Jurkat, Clone E6-1 (cell line): ENCODE measurements at places on chromosomes 12 and 14.
A peak's percentile ranks its signal among the peaks of the same experiment; 100 is the strongest.

DNA sequence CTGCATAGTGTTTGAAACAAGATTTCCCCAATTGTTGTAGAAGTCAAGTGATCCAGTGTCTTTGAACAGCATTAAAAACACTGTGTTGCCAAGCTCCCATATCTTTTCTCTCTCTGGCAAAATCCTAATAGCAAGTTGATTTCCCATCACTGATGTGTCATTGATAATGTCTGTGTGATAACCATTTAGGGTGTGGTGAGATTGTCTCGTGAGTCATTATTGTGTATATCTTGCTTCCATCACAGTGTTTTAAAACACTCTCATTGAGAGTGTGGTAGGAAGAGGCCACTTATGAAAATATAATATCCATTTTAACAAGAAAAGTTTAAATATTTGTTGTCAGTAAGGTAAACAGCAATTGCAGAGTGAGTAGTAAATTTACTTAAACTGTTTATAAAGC lies 74.7 kb downstream of the PRORP start:
- no peak for DNase-seq

DNA sequence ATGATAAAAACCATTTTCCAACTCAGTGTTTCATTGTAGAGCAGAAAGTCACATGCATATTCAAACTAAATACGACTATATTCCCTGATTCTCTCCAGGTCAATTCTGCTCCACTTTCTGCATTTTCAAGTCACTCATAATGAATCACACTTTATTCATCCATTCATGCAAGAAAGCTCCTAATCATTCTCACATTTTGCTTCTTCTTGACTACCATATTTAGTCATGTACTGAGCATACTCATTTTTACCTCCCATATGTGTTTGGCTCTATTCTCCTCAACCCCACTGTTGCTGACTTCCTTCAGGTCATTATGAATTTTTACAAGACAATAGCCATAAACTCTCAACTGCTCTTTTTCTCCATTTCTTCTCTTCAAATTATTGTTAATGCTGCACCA lies 43.4 kb upstream of the PIK3C2G start:
- no peak for DNase-seq

- no peak for DNase-seq
Observed at GRCh38 chr14:53011053-53011462, 60.2 kb upstream of the FERMT2 start.

DNA sequence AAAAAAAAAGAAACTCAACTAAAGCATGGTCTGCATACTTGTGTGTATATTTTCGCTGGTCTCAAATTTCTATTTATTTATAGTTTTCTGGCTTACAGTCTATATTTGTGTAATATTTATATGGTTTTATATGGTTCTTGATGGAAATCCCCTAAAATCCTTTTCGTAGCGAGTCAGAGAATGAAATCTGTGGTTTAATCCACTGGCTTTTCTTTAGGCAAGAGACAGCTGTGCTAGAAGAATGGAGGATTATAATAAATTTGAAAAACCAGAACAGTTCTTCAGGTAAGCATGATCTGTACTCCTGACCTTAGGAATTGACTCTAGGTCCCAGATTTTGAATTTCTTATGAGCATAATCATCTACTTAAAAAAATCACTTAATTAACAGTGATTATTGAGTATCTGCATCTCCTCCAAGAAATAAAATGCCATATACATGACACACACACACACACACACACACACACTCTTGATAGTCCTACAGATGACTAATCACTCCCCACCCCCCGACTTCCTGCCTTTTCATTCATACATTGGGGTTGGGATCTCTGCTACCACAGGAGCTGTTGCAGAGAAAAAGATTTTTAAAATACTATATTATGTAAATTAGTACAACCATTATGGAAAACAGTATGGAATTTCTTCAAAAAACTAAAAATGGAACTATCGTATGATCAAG lies 113.4 kb downstream of the CRADD start:
- DNase-seq: no peak

- DNase-seq: no peak
Observed at GRCh38 chr12:90943255-90943654, 11.7 kb downstream of the CCER1 start.

DNA sequence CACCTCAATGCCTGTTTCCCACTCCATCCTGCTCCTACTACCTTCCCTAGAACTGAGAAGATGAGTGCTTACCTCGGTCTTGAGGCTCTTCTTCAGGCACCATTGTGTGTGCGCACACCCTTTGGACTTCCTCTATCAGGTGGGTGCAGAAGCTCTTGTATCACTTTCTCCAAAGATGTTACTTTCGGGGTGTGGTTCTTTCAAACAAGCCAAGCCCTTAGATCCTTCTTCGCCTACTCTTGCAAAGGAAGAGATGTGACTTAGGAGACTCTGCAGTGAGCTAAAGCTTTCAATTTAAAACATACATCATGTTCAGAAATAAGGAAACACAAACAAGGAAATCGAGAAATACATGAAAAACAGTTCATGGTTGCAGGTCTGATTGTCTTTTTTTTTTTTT lies at the start of gene CLEC4C:
Gene CLEC4C (minus strand): TSS at position 130 of the 400 bp plus-strand sequence. CDS start 27 bp downstream, at position 103.
- no peak for DNase-seq

- DNase-seq: no peak
Observed at GRCh38 chr12:68497702-68498101, 113.0 kb upstream of the RAP1B start.

GRCh38 chr14:91173221-91173670 lies 59.4 kb downstream of the DGLUCY start:
- peak; percentile 71 for DNase-seq

DNA sequence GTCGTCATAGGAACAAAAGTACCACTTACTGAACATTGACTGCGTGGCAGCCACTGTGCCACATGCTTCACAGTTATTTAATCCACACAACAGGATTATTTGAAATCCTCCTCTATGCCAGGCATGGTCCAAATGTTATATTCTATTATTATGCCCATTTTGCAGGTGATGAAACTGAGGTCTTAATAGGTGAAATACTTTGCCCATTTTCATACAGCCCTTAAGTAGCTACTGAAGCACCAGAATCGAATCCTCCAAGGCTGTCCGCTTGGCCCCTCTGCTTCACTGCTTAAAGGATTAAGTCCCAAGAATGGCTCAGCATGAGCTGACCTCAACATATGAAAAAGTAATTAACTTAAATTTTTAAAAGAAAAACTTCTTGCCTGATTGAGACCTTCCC lies 212.8 kb downstream of the EGLN3 start:
- DNase-seq: no peak

- no peak for DNase-seq
Observed at GRCh38 chr12:13784504-13784903, 196.9 kb downstream of the GRIN2B start.

- DNase-seq: no peak
Observed at GRCh38 chr12:80040075-80040738, 59.1 kb upstream of the OTOGL start.

DNA sequence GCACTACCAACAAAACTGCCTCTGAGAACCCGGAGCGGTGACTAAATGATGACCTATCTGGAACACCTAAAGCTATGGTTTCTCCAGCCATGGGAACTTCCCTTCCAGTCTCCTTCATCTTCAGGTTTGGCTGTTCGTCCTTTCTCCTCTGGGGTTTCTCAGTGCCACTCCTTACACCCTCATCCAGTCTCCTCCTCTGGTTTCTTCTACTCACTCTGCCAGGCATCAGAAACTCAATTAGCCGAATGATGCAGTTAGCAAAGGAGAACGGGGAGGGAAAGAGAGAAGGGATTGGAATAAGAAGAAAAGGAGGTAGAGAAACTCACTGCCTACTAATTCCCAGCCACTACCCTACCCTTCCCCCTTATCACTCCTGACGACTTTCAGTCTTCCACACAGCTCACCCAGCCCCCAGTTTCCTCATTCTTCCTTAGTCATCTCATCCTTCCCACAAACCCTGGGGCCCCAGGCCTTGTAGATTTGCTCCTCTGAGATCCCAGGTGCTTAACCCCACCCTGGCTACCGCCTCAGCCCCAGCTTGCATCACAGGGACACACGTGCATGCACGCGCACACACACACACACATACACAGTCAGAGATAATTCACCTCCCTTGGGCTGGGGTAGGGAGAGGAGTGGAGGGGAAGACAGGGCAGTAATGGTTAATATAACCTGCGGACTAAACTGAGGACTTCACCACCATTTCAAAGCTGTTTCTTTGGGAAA lies 13.0 kb downstream of the FGD6 start:
- no peak for DNase-seq

- DNase-seq: no peak
Observed at GRCh38 chr14:105793836-105794235, 267.5 kb downstream of the TMEM121 start.

GRCh38 chr14:38442208-38442607 lies 186.3 kb upstream of the CLEC14A start:
- DNase-seq: peak; percentile 4

GRCh38 chr12:75378354-75378753 lies 12.5 kb upstream of the GLIPR1L2 start:
- no peak for DNase-seq

DNA sequence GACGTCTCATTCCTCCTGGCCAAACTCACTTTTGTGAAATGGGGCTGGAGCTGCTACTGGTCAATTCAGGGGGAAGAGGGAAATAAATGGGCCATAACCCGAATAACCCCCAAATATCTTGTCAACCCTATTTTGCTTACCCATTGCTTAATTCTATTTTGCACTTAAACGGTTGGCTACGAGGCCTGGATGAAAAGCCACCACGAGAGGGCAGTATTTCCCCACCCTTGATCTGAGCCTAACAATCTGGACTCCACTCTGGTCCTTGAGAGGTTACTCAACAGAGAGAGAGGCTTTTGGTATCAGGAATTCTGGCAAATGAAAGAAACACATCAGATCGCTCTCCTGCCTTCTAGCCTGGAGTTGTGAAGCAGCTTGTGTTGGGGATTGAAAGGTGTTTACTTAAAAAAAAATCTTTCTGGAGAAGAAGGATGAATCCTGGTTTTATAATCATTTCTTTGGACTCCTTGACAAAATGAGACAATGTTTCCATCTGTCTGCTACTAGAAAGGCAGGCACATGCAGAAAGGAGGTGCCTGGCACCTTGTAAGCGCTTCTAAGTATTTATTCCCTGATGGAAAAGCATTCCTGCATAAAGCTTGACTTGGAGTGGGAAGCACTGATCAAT lies 22.4 kb upstream of the FBXO21 start:
- peak; percentile 60 for DNase-seq

DNA sequence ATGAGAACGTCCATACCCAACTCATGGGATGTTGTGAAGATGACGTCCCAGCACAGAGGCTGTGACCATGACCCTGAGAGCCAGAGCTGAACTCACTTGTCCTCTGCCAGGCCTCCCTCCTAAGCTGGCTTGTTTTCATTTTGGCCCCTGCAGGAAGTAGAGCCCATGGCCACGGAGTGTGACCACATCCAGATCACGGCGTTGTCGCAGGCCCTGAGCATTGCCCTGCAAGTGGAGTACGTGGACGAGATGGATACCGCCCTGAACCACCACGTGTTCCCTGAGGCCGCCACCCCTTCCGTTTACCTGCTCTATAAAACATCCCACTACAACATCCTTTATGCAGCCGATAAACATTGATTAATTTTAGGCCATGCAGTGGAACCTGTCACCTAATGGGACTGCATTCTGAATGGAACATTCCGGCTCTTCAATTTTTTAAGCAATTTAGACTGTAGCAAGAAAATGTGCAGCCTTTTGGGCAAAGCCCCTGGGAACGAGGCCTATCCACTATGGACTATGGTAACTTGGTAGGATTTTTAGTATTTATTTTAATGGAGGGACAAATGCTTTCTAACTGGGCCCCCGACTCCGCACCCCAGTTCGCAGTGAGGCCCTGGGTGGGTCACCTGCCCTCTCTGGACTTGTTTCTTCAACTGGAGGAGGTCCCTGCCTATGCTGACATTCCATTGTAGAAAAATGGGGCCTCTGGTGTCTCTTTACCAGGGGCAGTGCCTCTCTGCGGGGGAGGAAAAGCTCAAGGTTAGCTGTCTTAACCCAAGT lies 19.6 kb downstream of the OTUB2 start:
- DNase-seq: no peak

DNA sequence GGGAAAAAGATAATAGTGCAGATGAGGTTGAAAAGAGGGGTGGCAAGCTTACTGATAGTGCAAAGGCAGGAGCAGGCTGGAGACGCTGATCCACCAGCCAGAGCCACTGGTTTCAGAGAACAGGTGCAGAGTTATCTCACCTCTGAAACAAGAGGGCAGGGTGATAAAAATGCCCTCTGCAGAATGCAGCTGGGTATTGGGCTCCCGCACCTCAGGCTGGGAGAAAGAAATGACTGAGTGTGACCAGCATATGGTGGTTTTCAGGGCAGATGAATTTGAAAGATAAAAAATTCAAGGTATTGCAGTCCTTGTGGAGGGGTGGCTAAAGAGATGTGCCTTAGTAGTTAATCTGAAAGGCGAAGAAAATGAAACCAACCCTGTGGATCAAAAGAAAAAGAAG lies 2.9 kb upstream of the TMEM30B start:
- DNase-seq: peak; percentile 41

- no peak for DNase-seq
Observed at GRCh38 chr14:85731186-85731585, 201.2 kb downstream of the FLRT2 start.

GRCh38 chr12:52241205-52241842 lies 8.3 kb downstream of the KRT7 start:
- no peak for DNase-seq

GRCh38 chr12:1523046-1523445 lies 71.3 kb downstream of the FBXL14 start:
- DNase-seq: no peak

DNA sequence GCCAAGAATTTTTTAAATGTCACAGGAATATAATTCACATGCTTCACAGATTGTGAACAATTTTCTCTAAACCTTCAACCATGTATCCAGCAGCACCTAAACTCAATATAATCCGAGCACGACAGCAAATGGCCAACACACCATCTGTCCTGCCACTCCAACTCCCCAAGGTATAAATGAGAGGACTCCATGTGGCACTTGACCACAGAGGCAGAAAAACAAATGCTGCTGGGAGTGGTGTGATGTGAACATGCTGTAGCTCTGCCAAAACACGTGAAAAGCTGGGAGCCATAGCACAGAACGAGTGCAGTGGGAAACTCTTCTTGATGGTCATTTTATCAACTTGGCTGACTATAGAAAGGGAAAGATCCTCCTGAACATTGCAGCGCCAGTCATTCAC lies 70.9 kb downstream of the LLPH start:
- no peak for DNase-seq

DNA sequence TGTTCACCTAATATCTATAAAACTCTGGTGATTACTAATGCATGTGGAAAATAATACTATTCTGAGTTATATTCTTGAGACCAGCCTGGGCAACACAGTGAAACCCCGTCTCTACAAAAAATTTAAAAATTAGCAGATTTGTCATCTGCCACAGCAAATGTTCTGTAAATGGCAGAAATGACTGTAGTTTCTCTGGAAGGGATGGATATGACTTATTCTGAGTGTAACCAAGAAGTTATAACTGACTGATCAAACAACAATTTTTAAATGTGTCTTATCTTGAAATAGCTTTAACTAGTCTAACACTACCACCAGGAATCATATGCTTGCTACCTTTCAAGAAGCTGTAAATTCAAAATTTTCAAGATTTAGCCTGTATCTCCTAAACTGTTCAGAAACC lies 88.7 kb downstream of the PLBD1 start:
- DNase-seq: no peak

- DNase-seq: no peak
Observed at GRCh38 chr12:130547480-130548155, 168.5 kb downstream of the RIMBP2 start.
